Activated CD4-positive, CD25-positive, alpha-beta regulatory T cell treated with anti-CD3 and anti-CD28 coated beads, Interleukin-2, amount 50 U/mL, for 24 hours (primary cell): ENCODE measurements at places on chromosomes 6 and 20.

DNA sequence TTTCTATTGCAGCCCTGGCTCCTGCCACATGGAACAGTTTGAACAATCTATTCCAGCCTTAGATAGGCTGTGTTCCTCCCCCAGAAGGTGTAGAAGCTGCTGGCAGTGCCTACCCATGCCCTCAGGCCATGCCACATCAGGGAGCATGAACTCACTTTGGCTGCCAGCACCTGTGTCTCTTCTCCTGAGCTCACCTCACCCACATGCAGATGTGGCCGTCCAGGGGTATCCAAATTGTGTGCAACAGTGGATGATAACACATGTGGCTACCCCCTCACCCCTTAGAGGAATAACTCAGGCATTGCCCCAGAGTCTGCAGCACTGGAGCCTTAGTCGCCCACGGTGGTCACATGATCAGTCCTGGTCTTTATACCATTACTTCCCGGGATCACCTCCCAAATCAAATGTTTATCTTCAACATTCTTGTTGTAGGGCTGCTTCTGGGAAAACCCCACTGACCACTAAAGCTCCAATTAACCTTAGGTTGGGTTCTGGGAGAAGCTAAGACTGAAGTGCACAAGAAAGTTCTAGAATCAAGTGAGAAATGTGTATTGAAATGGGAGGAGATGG is 110.4 kb downstream of the BANF2 start:
- no peak for ATAC-seq

- no peak for ATAC-seq
Observed at GRCh38 chr20:1107176-1107575, 11.2 kb upstream of the PSMF1 start.

GRCh38 chr6:105611606-105612005 is 208.7 kb upstream of the PREP start:
- no peak for ATAC-seq

DNA sequence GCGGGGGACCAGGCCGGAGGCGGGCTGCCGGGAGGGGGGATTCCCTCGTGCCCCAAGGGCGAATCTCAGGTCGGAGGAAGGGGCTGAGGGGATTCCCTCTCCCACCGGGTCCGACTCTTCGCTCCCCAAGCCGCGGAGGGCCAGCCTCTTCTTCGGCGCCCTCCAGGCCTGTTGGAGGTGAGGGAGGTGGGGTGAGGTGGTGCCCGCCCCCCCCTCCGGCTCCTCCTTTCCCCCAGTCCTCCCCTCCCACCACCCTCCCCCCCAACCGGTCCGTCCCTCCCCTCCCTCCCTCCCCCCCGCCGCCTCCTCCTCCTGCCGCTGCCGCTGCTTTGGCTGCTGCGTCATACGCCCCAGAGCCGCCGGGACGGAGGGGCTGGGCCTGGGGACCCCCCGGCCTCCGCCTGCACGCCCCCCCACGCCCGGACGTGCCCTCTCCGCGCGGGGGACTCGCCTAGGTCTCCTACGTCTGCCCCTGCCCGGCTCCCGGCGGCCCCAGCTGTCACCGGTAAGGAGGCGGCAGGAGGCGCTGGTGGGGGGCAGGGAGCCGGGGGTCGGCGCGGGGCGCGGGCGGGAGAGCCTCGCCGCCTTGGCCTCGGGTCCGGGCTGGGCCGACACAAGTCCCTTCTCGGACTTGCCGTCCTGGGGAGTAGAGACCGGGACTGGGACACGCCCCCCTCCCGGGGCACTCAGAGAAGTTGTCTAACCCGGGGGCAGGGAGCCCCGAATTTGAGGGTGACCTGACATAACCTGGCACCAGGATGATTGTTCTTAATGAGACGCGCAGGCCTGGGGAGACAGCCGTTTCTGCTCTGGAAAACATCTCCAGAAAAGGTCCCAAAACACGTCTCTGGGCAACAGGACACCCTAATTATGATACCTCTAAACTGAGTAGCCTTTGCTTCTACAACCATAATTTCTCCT is at the start of gene PHF1:
PHF1 (plus strand) TSS at position 304 of the 921 bp plus-strand sequence. CDS start 1,250 bp downstream, outside the sequence.
- peak; percentile 55 for ATAC-seq

GRCh38 chr6:167238146-167238693 is 52.9 kb upstream of the UNC93A start:
- ATAC-seq: no peak

DNA sequence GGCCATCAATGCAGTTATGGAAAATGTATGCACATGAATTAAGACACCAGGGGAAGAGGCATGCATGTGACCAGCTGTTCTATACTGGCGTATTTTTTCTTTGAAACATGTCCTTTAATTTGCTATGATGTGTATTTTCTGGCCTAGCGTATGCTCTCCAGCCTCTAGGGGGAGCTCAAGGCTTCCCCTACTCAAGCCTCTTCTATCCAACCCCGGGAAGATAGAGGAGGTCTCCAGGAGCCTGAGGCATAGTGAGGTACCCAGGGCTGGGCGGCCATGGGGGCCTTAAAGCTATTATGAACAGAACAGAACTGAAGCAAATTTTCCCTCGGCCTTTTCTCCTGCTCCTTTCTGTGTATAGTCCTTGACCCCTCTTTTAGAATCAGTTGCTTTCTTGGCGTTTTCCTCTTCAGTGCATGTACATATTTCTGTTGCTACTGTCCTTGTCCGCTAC is 528.9 kb downstream of the MAFB start:
- no peak for ATAC-seq

- peak; percentile 37 for ATAC-seq
Observed at GRCh38 chr20:51528263-51529027, 14.1 kb downstream of the NFATC2 start.

DNA sequence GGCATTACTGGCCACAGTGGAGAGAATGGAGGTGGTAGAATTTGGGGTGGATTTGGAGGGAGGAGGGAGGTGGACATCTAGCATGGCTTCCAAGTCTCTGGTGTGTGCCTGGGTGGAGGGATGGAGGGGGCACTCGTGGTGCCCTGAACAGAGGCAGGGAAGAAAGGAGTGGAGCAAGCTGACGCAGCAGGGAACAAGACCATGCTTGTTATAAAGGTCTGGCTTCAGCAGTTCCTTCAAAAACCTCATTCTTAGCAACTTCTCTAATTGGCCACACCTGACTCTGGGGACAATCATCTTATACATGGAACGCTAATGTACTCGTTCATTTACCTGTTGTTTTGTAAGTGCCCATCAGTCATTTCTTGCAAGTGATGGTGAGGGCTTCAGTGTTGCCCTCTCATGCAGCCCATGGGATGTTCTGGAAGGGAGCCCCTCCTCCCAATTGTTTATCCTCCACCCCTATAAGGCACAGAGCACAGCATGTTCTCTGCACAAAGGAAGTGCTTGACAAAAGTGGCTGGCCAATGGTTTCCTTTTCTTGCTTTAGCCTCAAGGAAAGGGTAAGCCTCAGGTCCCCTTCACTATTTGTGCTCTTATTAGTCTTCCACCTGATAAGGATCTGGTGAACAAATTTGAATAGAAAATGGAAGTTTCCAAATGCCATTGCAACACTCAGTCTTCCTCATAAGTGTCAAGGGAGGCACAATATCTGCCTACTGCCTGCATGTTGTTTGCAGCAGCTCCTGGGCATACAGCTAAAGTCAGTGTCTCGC is 39.3 kb downstream of the GFOD1 start:
- ATAC-seq: no peak

- no peak for ATAC-seq
Observed at GRCh38 chr6:134551245-134551960, 233.5 kb upstream of the SGK1 start.

- peak; percentile 79 for ATAC-seq
Observed at GRCh38 chr6:116461932-116462885, 1.0 kb downstream of the CALHM6 start.

- ATAC-seq: no peak
Observed at GRCh38 chr6:36740818-36741179, 43.2 kb downstream of the RAB44 start.

GRCh38 chr6:127200114-127200513 is 66.5 kb upstream of the RNF146 start:
- no peak for ATAC-seq
